ENCODE measurements at places on chromosomes 1 and 21. TPM values are rescaled to one million over a fixed set of nuclear protein-coding genes. Genes with fewer than 3 reads are reported as not detected.

The C1orf56 gene
- 7.0 TPM for total RNA-seq

The KIF21B gene
- 0.12 TPM for total RNA-seq

The FCGR2B gene
- not detected for total RNA-seq

The ELAPOR1 gene
- total RNA-seq: not detected

The NOS1AP gene
- total RNA-seq: not detected

The SNX7 gene
- 25.9 TPM for total RNA-seq

The PIK3R3 gene
- total RNA-seq: 2.0 TPM

The KIF17 gene
- total RNA-seq: 0.60 TPM

The PGLYRP4 gene
- total RNA-seq: not detected

The FNDC10 gene
- 23.8 TPM for total RNA-seq

The PRAMEF14 gene
- not detected for total RNA-seq

The ARTN gene
- total RNA-seq: not detected

The TMPRSS3 gene
- not detected for total RNA-seq

The IFI16 gene
- total RNA-seq: 79.1 TPM
